ENCODE measurements at places on chromosomes 2 and 18. TPM values are rescaled to one million over a fixed set of nuclear protein-coding genes. Genes with fewer than 3 reads are reported as not detected.
A peak's percentile ranks its signal among the peaks of the same experiment; 100 is the strongest.

GRCh38 chr2:160910681-160911080 is 249.5 kb upstream of the TANK start:
- H3K36me3 ChIP-seq, result no peaks in the 10 kb centered on the region
- no peak overlapping the region for H3K4me3 ChIP-seq
- no peak for DNase-seq
- H3K27me3 ChIP-seq, result no peaks in the 10 kb centered on the region
- H3K27ac ChIP-seq, result no peak overlapping the region
- H3K4me1 ChIP-seq, result no peaks in the 10 kb centered on the region

The PPP1CB gene
- total RNA-seq, result 446 TPM

GRCh38 chr18:23515911-23516546 is 12.7 kb downstream of the RMC1 start:
- peaks cover 38% of the 10 kb centered on the region for H3K36me3 ChIP-seq
- no peak overlapping the region for H3K27ac ChIP-seq
- no peak overlapping the region for H3K4me3 ChIP-seq
- no peaks in the 10 kb centered on the region for H3K27me3 ChIP-seq
- peak; percentile 82 for DNase-seq

DNA sequence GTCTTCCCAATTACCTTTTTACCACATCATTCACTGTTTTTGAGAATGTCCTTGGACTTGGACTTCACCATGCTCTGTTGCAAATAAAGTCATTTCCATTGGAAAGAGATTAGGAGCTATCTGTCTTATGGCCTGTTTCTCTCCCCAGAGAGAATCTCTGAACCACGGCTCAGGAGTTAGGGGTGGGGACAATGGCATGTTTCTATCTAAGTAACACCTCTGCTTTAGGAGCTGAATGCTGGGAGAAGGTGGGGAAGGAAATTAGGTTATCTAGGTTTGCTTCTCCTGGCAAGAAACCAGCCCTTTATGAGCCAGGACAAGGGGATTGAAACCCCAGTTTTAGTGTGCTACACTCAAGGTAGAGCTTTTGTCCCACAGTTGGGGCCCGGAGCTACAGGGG is 86.3 kb downstream of the AGPS start:
- H3K36me3 ChIP-seq, result no peaks in the 10 kb centered on the region
- no peak for DNase-seq
- H3K4me1 ChIP-seq, result no peaks in the 10 kb centered on the region
- no peak overlapping the region for H3K27ac ChIP-seq
- no peaks in the 10 kb centered on the region for H3K27me3 ChIP-seq

DNA sequence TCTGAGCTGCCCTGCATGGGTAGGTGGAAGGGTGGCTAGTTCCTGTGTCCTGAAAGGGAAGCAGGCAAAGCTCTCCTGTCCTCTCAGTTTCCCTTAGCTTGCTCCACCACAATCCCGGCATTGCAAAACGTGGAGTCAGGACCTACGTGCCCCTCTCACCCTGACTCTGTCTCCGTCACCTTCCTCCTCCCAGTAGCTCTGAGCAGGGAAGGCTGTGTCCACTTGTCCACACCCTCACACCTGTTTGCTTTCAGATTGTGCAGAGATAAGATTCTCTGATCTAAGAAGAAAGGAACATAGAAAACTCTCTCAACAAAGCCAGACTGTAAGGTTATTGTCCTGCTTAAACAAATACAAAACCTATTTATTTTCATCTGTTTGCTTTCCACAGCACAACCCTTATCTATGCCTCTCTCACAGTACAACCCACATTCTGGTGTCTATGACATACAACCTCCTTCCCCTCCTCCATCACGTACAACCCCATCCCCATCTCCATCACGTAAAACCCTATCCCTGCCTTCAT is 79.0 kb downstream of the ALPK2 start:
- no peaks in the 10 kb centered on the region for H3K36me3 ChIP-seq
- no peaks in the 10 kb centered on the region for H3K27me3 ChIP-seq
- peaks cover 6% of the 10 kb centered on the region for H3K4me1 ChIP-seq
- H3K4me3 ChIP-seq, result no peak overlapping the region
- no peak for DNase-seq
- H3K27ac ChIP-seq, result no peak overlapping the region

The SGPP2 gene
- 1.1 TPM for total RNA-seq

GRCh38 chr2:55518841-55519165 is 715 bp upstream of the CFAP36 start:
- peak overlapping the region; percentile 79 for H3K4me3 ChIP-seq
- H3K36me3 ChIP-seq, result no peaks in the 10 kb centered on the region
- H3K27me3 ChIP-seq, result no peaks in the 10 kb centered on the region
- H3K4me1 ChIP-seq, result peaks cover 11% of the 10 kb centered on the region

DNA sequence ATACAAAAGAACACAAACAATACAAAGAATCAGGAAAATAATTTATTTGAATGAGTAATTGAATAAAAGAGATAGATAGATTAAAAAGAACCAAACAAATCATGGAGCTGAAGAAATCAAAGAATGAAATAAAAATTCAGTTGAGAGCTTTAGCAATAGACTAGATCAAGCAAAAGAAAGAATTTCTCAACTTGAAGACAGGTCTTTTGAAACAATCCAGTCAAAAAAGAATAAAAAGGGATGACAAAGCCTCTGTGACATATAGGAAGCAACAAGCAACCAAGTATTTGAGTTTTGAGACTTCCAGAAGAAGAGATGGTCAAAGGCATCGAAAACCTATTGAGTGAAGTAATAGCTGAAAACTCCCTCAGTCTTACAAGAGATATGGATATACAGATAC is 108.8 kb downstream of the FAM117B start:
- no peak overlapping the region for H3K4me3 ChIP-seq
- H3K27me3 ChIP-seq, result no peaks in the 10 kb centered on the region
- no peak for DNase-seq
- H3K36me3 ChIP-seq, result no peaks in the 10 kb centered on the region
- no peak overlapping the region for H3K27ac ChIP-seq

DNA sequence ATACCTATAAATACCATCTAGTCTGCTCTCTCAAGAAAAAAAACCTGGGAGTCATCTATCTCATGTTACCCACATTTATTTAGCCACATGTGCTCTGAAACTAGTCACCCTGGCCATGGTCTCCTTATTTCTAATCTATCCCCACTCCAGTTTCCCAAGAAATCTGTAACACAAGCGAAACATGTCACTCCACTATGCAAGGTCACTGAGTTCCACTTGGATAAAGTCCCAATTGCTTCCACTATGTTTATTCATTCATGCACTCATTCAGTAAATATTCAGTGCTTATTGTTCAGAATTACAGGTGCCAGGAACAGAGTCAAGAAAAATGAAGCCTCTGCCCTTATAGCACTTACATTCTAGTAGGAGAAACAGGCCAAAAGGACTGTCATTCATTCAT is 369.4 kb upstream of the CYRIA start:
- no peak for DNase-seq
- H3K4me1 ChIP-seq, result no peaks in the 10 kb centered on the region
- H3K27ac ChIP-seq, result no peak overlapping the region
- no peaks in the 10 kb centered on the region for H3K36me3 ChIP-seq

- DNase-seq, result no peak
- H3K4me1 ChIP-seq, result no peaks in the 10 kb centered on the region
- H3K27me3 ChIP-seq, result no peaks in the 10 kb centered on the region
- no peak overlapping the region for H3K4me3 ChIP-seq
These were observed 50.1 kb downstream of the THOC1 start for GRCh38 chr18:217532-218336.

GRCh38 chr2:14081521-14081920 is 551.0 kb upstream of the LRATD1 start:
- no peaks in the 10 kb centered on the region for H3K27me3 ChIP-seq
- no peaks in the 10 kb centered on the region for H3K4me1 ChIP-seq
- DNase-seq, result no peak
- no peak overlapping the region for H3K27ac ChIP-seq
- no peaks in the 10 kb centered on the region for H3K36me3 ChIP-seq
- H3K4me3 ChIP-seq, result no peak overlapping the region

GRCh38 chr2:42102591-42103450 is 55.0 kb downstream of the PKDCC start:
- peak overlapping the region; percentile 86 for H3K27ac ChIP-seq
- peak; percentile 81 for DNase-seq
- no peaks in the 10 kb centered on the region for H3K27me3 ChIP-seq
- peak overlapping the region; percentile 49 for H3K4me3 ChIP-seq
- H3K4me1 ChIP-seq, result peaks cover 19% of the 10 kb centered on the region
- no peaks in the 10 kb centered on the region for H3K36me3 ChIP-seq

The OBSL1 gene
- 34.6 TPM for total RNA-seq

- H3K36me3 ChIP-seq, result no peaks in the 10 kb centered on the region
- no peaks in the 10 kb centered on the region for H3K4me1 ChIP-seq
- no peak overlapping the region for H3K27ac ChIP-seq
- no peak overlapping the region for H3K4me3 ChIP-seq
- DNase-seq, result no peak
These were observed 421.3 kb downstream of the LPIN1 start for GRCh38 chr2:12167525-12168317.

GRCh38 chr2:42052702-42053481 is 5.1 kb downstream of the PKDCC start:
- no peak overlapping the region for H3K4me3 ChIP-seq
- DNase-seq, result no peak
- H3K4me1 ChIP-seq, result peaks cover 73% of the 10 kb centered on the region
- no peaks in the 10 kb centered on the region for H3K27me3 ChIP-seq
- peak overlapping the region; percentile 99 for H3K27ac ChIP-seq
- H3K36me3 ChIP-seq, result peaks cover 9% of the 10 kb centered on the region

The HAAO gene
- total RNA-seq, result 3.9 TPM

The GBX2 gene
- not detected for total RNA-seq

GRCh38 chr2:200482194-200482593 is 27.7 kb downstream of the KCTD18 start:
- H3K4me1 ChIP-seq, result peaks cover 21% of the 10 kb centered on the region
- H3K27me3 ChIP-seq, result no peaks in the 10 kb centered on the region
- no peak overlapping the region for H3K4me3 ChIP-seq

GRCh38 chr2:223894009-223894408 is 51.1 kb downstream of the WDFY1 start:
- no peak for DNase-seq
- H3K27me3 ChIP-seq, result no peaks in the 10 kb centered on the region
- H3K4me1 ChIP-seq, result no peaks in the 10 kb centered on the region
- H3K4me3 ChIP-seq, result no peak overlapping the region
- H3K36me3 ChIP-seq, result peaks cover 3% of the 10 kb centered on the region

- no peak for DNase-seq
- H3K4me1 ChIP-seq, result no peaks in the 10 kb centered on the region
- H3K4me3 ChIP-seq, result no peak overlapping the region
- no peaks in the 10 kb centered on the region for H3K36me3 ChIP-seq
- H3K27me3 ChIP-seq, result no peaks in the 10 kb centered on the region
- H3K27ac ChIP-seq, result no peak overlapping the region
These were observed 78.6 kb downstream of the SATB2 start for GRCh38 chr2:199378948-199379650.

The PROM2 gene
- 1.1 TPM for total RNA-seq

DNA sequence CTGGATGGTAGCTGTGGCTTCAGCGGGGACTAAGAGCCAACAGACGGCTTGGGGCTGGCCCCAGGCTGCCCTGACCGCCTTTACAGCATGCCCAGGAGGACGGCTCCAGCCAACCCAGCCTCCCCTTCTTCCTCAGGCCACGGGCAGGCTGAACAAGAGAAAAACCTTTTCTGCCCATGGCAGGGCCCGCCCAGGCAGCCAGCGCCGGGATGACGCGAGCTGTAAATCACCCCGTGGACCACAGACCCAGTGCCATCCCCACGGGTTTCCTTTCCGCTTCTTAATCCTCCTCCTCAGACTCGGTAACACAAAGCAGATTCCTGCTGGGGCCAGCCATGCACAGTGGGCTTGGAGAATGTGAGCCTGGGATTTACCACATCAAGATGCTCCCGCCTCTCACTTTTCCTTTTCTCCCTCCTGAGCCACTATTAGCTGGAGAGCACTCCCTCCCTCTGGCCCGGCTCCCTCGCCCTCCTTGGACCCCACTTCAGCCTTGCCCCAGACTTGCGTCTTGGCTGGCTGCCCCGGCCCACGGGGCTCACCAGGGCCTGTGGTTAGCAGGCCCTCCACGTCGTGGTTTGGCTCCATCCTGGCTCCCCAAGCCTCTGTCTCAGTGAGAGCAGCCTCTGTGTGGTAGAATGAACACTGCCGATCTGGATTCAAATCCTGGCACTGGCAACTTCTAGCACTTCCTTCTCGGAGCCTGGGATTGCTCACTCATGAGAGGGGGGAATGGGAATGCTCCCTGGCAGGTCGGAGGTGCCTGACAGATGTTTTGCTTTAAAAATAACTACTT is 31.4 kb downstream of the ATOH8 start:
- no peaks in the 10 kb centered on the region for H3K36me3 ChIP-seq
- H3K27me3 ChIP-seq, result no peaks in the 10 kb centered on the region
- peak overlapping the region; percentile 85 for H3K27ac ChIP-seq
- peaks cover 33% of the 10 kb centered on the region for H3K4me1 ChIP-seq

DNA sequence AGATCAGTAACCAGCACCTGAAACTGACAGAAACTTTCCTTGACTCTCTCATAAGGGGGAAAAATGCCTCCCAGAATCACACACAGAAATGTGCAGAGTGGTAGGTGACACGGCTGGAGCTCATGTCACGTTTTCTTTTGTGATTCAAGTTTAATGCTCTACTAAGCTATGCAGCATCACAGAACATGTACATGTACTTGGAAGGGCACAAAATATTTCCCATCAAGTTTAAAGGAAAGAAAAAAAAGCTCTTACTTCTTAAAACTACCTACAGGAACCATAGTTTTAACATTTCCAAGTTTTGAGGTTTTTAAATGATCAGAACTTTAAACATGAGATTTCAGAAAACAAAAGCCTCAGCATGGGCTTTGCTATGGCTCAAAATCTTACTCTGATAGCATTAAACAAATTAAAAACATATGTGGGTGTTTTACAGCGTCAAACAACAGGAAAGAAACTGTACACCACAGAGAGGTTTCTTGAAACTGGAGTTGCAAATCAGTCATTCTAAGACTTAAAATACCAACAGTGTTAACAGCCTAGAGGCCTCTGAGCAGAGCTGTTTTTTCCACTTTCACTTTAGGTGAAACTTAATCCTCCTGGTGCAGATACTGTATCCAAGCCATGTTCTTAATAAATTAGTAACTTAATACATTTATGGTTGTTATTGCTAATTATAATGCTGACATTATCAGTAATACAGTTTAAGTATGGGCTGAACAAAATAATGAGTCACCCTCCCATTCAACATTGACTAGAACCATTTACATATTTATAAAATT is 30.1 kb downstream of the MBP start:
- peaks cover 29% of the 10 kb centered on the region for H3K4me1 ChIP-seq
- H3K4me3 ChIP-seq, result no peak overlapping the region
- H3K36me3 ChIP-seq, result no peaks in the 10 kb centered on the region

The DNAJB2 gene
- total RNA-seq, result 40.3 TPM

The METTL5 gene
- total RNA-seq, result 105 TPM

The CDH7 gene
- total RNA-seq, result not detected

All from sigmoid colon (tissue), 7 donors.